PC-3 (cell line): ENCODE measurements at places on chromosomes 2 and 18. TPM values are rescaled to one million over a fixed set of nuclear protein-coding genes. Genes with fewer than 3 reads are reported as not detected.

- peak overlapping the region; percentile 69 for H3K27ac ChIP-seq
- no peak overlapping the region for H3K4me3 ChIP-seq
- no peaks in the 10 kb centered on the region for H3K27me3 ChIP-seq
- DNase-seq: peak; percentile 63
- no peaks in the 10 kb centered on the region for H3K36me3 ChIP-seq
- peaks cover 23% of the 10 kb centered on the region for H3K4me1 ChIP-seq
Observed at GRCh38 chr2:98829581-98830270, 98.8 kb upstream of the MGAT4A start.

DNA sequence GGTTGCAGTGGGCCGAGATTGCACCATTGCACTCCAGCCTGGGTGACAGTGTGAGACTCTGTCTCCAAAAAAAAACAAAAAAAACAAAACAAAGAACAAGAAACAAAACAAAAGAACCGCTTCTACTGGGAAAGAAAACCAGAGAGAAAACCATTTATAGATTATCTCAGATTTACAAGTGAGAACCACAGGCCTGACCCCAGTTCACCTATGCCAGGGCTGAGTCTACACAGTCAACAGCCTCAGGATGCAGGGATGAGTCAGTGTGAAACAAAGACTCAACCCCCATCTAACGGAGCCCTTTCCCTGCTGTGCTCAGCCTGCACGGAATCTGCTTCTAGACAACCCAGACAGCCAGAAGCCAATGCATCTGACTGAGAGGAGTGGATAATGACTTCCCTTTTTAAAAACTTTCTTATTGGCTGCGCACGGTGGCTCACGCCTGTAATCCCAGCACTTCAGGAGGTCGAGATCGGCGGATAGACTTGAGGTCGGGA is 25.5 kb upstream of the YWHAQ start:
- H3K4me3 ChIP-seq: peak overlapping the region; percentile 20; the same call in 1 of the 2 replicates
- no peaks in the 10 kb centered on the region for H3K27me3 ChIP-seq
- no peaks in the 10 kb centered on the region for H3K36me3 ChIP-seq
- DNase-seq: peak; percentile 94
- peaks cover 28% of the 10 kb centered on the region for H3K4me1 ChIP-seq

- no peaks in the 10 kb centered on the region for H3K4me1 ChIP-seq
- H3K27me3 ChIP-seq: no peaks in the 10 kb centered on the region
- DNase-seq: no peak
Observed at GRCh38 chr2:77768508-77768907, 246.3 kb upstream of the LRRTM4 start.

- H3K36me3 ChIP-seq: no peaks in the 10 kb centered on the region
- no peak overlapping the region for H3K4me3 ChIP-seq
- DNase-seq: peak; percentile 66
- H3K27me3 ChIP-seq: no peaks in the 10 kb centered on the region
Observed at GRCh38 chr2:106168657-106169056, 25.4 kb downstream of the UXS1 start.

GRCh38 chr2:216316743-216317142 is 55.5 kb downstream of the MARCHF4 start:
- H3K36me3 ChIP-seq: no peaks in the 10 kb centered on the region
- peak; percentile 76 for DNase-seq
- peaks cover 25% of the 10 kb centered on the region for H3K4me1 ChIP-seq
- no peaks in the 10 kb centered on the region for H3K27me3 ChIP-seq

GRCh38 chr18:42893977-42894376 is 221.5 kb downstream of the RIT2 start:
- H3K27ac ChIP-seq: no peak overlapping the region
- H3K4me3 ChIP-seq: no peak overlapping the region
- H3K36me3 ChIP-seq: no peaks in the 10 kb centered on the region
- H3K27me3 ChIP-seq: no peaks in the 10 kb centered on the region

GRCh38 chr2:18104595-18105224 is 226.2 kb downstream of the KCNS3 start:
- H3K27me3 ChIP-seq: no peaks in the 10 kb centered on the region; the same call in 1 of the 2 replicates
- no peaks in the 10 kb centered on the region for H3K36me3 ChIP-seq
- H3K4me3 ChIP-seq: no peak overlapping the region
- no peak for DNase-seq
- H3K27ac ChIP-seq: no peak overlapping the region

- peaks cover 24% of the 10 kb centered on the region for H3K36me3 ChIP-seq
- H3K27ac ChIP-seq: no peak overlapping the region
- no peak for DNase-seq
- H3K27me3 ChIP-seq: no peaks in the 10 kb centered on the region
Observed at GRCh38 chr2:171963198-171963597, 36.6 kb upstream of the METAP1D start.

GRCh38 chr2:98465456-98466226 is 21.0 kb downstream of the INPP4A start:
- H3K27me3 ChIP-seq: no peaks in the 10 kb centered on the region
- H3K36me3 ChIP-seq: no peaks in the 10 kb centered on the region
- H3K4me1 ChIP-seq: peaks cover 13% of the 10 kb centered on the region; the same call in 1 of the 2 replicates

GRCh38 chr18:74114116-74114515 is 33.5 kb downstream of the FBXO15 start:
- H3K27me3 ChIP-seq: no peaks in the 10 kb centered on the region
- H3K27ac ChIP-seq: no peak overlapping the region
- H3K36me3 ChIP-seq: no peaks in the 10 kb centered on the region
- no peaks in the 10 kb centered on the region for H3K4me1 ChIP-seq
- H3K4me3 ChIP-seq: no peak overlapping the region

DNA sequence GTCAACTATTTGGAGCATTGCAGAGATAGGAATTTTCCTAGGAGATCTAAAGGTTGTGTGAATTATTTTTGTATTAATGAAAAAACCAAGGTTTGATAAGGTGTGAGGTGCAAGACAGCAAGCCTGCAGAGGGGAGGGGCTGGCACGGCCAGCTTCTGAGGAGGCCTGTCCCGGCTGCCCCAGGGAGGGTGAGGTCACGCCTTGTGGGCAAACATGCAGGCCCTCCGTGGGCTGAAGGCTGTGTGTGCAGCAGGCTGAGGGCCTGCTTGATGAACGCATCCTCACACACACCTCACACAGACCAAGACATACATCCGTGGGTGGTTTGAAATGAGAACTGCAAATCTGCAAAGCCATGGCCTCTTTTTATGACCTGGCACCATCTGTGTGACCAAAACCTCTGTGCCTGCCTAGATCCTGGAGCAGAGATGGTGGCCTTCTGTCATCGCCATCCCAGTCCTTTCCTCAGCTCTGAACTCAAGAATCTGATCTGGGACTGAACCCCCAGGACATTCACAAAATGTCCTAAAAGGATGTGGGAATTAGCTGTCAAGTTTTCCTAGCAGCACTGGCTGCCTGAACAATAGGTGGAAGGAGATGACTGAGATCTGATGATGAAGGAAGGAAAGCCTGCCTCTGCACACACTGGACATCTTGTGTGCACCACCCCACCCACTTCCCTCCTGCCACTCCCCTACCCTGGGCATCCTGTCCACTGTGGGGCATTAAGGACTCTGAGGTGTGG is 102.4 kb upstream of the MGAT4A start:
- H3K4me1 ChIP-seq: peaks cover 24% of the 10 kb centered on the region
- no peak overlapping the region for H3K27ac ChIP-seq
- no peak overlapping the region for H3K4me3 ChIP-seq
- no peaks in the 10 kb centered on the region for H3K27me3 ChIP-seq

- H3K27ac ChIP-seq: no peak overlapping the region
- DNase-seq: no peak
- H3K36me3 ChIP-seq: no peaks in the 10 kb centered on the region
- H3K4me1 ChIP-seq: no peaks in the 10 kb centered on the region
- peaks cover 16% of the 10 kb centered on the region; the same call in 1 of the 2 replicates for H3K27me3 ChIP-seq
- H3K4me3 ChIP-seq: no peak overlapping the region
Observed at GRCh38 chr18:78637442-78638402, 341.9 kb upstream of the SALL3 start.

DNA sequence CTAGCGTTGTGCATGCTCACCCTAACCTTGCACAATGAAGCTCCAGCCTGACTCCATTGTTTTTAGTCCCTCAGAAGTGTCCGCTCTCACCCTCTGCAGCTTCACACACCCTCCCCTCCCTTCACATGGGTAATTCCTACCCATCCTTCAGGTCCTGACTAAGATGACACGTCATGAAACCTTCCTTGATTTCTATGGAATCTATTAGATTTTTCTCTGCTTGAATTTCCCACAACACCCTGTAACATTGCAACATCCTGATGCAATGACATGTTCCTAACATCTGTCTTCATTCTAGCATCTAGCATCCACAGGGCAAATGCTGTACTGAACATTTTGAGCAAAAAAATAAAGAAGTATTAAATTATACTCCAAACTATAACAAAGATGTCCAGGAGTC is 77.0 kb upstream of the PID1 start:
- no peaks in the 10 kb centered on the region for H3K36me3 ChIP-seq
- peaks cover 28% of the 10 kb centered on the region for H3K4me1 ChIP-seq
- no peak overlapping the region for H3K4me3 ChIP-seq
- H3K27ac ChIP-seq: no peak overlapping the region
- no peak for DNase-seq

DNA sequence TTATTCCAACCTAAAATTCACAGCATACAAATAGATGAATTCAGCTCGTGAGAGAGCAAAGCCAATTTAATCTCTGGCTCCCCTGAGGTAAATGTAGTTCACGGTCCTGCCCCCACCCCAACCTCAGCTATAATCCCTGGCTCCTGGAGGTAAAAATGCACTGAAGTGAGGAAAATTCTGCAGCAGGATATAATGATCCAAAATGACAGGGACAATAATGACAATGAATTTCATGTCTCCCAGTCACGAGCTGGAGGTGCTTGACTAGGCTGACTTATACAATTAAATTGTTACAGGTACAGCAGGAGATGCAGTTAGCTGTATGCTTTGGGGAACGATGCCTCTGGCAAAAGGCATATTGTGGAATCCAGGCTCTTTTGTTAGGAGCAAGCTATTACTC is 82.0 kb downstream of the GPD2 start:
- no peaks in the 10 kb centered on the region for H3K36me3 ChIP-seq
- no peak for DNase-seq

DNA sequence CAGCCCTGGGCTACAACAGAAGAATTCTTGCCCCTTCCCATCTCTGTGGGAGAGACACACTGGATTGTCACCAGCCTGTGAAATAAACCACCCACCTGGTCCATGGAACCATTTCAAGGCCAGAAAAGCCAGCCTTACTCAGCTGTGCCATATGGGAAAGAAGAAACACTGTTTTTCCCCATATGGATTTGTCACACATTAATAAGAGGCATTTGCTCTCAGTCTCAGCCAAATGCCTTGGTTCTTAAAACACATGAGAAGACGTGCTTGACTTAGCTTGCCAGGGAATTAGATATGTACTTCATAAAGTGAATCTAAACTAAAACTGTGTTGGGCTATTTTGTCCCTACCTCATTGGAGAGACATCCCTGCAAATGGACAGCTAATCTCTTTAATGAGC is 308.6 kb upstream of the TNP1 start:
- no peaks in the 10 kb centered on the region for H3K27me3 ChIP-seq
- H3K4me1 ChIP-seq: peaks cover 7% of the 10 kb centered on the region
- no peak overlapping the region for H3K4me3 ChIP-seq

DNA sequence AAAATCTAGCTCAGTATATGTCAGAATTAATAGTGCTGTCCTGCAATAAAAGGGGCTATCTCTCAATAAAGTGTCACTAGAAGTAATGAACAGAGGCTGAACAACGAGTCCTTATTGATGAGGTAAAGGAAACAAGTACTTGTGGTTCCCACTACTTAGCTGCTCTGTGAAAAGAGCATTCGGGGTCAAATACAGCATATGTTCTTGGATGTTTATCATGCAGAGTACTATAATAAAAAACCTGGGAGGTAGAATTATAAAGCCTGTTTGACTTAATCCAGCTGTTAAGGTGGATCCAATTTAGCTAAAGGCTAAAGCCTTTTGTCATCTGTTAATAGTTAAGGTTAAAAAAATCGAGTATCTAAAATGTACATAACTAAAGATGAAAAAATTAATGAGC is 32.4 kb downstream of the SLC35F5 start:
- H3K27ac ChIP-seq: no peak overlapping the region
- H3K4me3 ChIP-seq: no peak overlapping the region
- peaks cover 17% of the 10 kb centered on the region for H3K36me3 ChIP-seq
- DNase-seq: no peak

GRCh38 chr2:65700004-65700651 is 267.7 kb upstream of the SPRED2 start:
- H3K27me3 ChIP-seq: peaks cover 68% of the 10 kb centered on the region
- no peaks in the 10 kb centered on the region for H3K36me3 ChIP-seq
- no peak for DNase-seq
- no peak overlapping the region for H3K27ac ChIP-seq
- H3K4me1 ChIP-seq: no peaks in the 10 kb centered on the region

- no peak overlapping the region for H3K27ac ChIP-seq
- H3K4me1 ChIP-seq: peaks cover 29% of the 10 kb centered on the region
Observed at GRCh38 chr2:188378371-188378950, 86.8 kb downstream of the GULP1 start.

DNA sequence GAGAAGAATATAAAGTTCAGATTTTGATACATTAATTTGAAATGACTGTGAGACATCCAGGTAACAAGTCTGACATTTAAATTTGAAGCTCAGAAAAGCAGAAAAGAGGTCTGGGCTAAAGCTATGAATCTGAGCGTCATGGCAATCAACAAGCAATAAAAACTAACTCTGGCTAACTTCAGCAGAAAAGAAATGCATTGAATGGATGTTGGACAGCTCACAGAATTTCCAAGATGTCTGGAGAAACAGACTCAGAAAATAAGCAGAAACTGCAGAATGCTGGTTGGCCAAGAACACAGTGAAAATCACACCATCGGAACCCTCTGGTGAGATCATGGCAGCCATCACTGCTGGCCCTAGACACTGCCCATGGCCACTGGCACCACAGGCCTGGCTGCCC is 366.6 kb downstream of the METTL4 start:
- DNase-seq: no peak
- H3K4me3 ChIP-seq: no peak overlapping the region
- no peaks in the 10 kb centered on the region for H3K36me3 ChIP-seq
- H3K27me3 ChIP-seq: no peaks in the 10 kb centered on the region
- H3K4me1 ChIP-seq: no peaks in the 10 kb centered on the region

DNA sequence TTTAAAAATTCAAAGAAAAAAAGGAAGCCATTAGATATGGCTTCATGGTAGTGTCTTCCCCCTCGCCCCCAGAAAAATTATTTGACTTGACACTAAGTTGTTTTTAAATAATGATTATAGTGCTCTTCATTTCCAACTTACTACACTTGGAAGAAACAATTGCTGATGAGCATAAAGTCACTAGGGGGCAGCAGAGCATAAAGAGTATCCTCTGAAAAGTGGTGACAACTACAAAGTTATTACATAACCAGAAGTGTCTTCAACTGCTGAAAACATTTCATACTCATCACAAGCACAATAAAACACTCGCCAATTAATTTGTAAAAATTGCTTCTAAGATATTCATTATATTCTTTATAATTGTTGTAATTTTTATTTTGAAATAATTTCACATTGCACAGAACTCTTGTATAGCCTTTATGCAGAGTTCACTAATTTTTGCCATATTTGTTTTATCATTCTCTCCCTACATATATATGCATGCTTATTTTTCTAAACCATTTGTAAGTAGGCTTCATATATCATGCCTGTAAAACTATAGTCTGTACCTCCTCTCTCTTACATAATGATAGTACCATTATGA is 54.9 kb downstream of the EXOC6B start:
- DNase-seq: peak; percentile 92
- peaks cover 4% of the 10 kb centered on the region for H3K4me1 ChIP-seq
- no peak overlapping the region for H3K4me3 ChIP-seq

Gene SOCS6
- 17.9 and 20.8 TPM in 2 replicates for total RNA-seq

Gene SKOR2
- not detected in 2 replicates for total RNA-seq

Gene CCDC85A
- total RNA-seq: 1.1 and 2.0 TPM in 2 replicates

Gene FAM110C
- 5.0 and 6.8 TPM in 2 replicates for total RNA-seq

Gene GALNT3
- 40.9 and 44.8 TPM in 2 replicates for total RNA-seq

Gene BMP10
- not detected in 2 replicates for total RNA-seq

Gene NYAP2
- total RNA-seq: not detected in 2 replicates

Gene CARF
- total RNA-seq: 1.6 and 4.4 TPM in 2 replicates

Gene CRYGD
- not detected in 2 replicates for total RNA-seq

Gene C2orf81
- 1.6 and 2.4 TPM in 2 replicates for total RNA-seq

Gene TXNL4A
- total RNA-seq: 148 and 159 TPM in 2 replicates
